Liver (tissue), 10 donors: ENCODE measurements at places on chromosomes 4 and X.

DNA sequence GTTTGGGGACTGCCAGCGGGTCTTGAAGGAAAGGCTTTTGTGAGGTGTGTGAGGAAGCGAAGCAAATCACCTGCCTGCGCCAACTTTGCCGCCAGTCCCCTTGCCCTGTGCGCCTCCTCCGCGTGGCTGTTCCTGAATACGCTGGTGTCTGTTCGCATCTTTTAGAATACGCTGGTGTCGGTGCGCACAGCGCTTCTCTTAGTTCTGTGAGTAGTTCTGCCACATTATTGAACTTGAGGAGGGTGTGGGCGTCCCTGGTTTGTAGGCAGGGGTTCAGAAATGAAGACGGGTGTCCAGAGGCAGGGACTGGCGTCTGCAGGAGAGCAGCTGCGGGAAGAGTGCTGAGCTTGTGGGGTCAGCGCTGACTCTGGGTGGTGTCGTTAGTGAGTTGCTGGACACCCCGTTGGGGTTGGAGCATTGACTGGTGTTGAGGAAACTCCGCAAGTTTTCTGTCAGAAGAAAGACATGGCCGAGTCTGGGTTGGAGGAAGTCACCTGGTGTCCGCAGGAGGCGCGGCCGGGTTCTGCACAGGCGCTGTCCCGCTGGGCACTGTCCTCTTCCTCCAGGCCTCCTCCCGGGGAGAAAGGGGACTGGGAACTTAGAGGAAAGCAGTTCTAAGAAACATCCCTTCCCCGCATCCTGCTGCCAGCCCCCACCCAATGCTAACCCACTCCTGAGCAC lies 930 bp downstream of the ZNF718 start:
- H3K27ac ChIP-seq, result peak overlapping the region; percentile 85
- DNase-seq, result peak; percentile 47
- H3K4me3 ChIP-seq, result peak overlapping the region; percentile 73
- H3K36me3 ChIP-seq, result peaks cover 2% of the 10 kb centered on the region

DNA sequence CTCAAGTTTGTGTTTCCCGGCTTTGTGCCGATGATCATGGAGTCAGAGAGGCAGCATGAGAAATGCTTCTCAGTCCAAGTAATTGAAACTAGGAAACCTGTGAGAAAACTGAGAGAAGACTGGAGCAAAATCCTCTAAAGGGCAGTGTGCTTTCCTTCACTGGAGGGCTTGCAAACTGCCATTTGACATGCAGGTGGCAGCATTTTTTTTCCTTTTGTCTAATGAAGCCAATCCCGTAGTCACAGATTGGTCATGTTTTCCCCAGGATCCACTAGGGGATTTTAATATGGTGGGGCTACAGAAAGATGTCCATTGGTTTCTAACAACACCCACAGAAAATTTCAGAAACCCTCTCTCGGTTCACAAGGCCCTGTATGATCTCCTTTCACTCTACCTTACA lies 117.4 kb upstream of the NUDT10 start:
- no peaks in the 10 kb centered on the region for H3K36me3 ChIP-seq
- no peaks in the 10 kb centered on the region for H3K4me1 ChIP-seq
- no peak for DNase-seq
- no peaks in the 10 kb centered on the region for H3K27me3 ChIP-seq
- H3K4me3 ChIP-seq, result no peak overlapping the region
- no peak overlapping the region for H3K27ac ChIP-seq

DNA sequence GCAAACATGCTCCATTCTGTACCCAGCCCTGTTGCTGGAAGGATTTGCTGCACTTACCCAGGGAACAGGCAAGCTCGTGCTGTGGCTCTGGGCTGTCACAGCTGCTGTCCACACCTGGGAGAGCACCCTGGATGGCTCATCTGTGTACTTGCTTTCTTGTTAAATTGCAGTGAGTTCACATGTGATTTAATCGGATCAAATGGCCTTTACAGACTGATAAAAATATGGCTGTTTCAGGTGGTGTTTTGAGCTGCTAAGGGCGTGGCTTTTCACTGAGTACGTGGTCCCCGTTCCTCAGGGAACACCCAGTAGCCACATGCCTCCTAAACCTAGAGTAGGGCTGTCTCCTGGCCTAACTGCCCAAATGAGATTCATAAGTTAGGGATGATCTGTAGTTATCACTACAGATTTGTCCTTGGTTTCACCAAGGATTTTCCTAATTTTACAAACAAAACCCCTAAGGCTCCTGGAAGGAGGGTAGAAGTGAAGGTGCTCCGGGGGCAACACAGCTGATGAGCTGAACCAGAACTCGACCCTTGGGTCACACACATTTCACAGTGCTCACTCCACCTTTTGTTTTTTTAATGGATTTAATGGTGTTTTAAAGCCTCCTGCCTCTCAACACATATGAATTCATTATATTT lies 13.7 kb downstream of the KLKB1 start:
- no peak for DNase-seq
- H3K4me3 ChIP-seq, result no peak overlapping the region
- no peak overlapping the region for H3K27ac ChIP-seq

DNA sequence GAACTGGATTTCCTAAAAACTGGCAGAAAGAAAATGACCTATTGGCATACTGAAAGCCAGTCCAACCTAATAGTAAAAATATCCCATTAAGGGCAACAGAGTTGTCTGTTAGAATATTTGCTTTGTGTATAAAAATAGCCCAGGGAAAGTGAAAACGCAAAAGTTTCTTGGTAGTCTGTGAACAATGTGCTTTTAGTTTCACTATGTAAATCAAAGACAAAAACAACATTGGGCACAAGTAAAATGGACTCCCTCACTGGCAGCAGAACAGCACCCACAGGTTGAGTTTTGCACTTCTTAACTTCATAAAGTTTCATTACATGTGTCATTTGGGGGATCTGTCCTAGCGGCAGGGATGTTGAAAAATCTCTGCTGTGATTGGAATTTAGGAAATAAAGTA lies 4.3 kb upstream of the FGG start:
- peaks cover 49% of the 10 kb centered on the region for H3K4me1 ChIP-seq
- no peak for DNase-seq
- H3K27me3 ChIP-seq, result no peaks in the 10 kb centered on the region
- peak overlapping the region; percentile 44 for H3K4me3 ChIP-seq
- no peaks in the 10 kb centered on the region for H3K36me3 ChIP-seq

GRCh38 chr4:6944301-6945051 lies 34.9 kb downstream of the TBC1D14 start:
- H3K27ac ChIP-seq, result peak overlapping the region; percentile 11
- no peaks in the 10 kb centered on the region for H3K36me3 ChIP-seq
- no peak for DNase-seq

GRCh38 chrX:72340626-72341025 lies 34.9 kb upstream of the CITED1 start:
- no peaks in the 10 kb centered on the region for H3K4me1 ChIP-seq
- no peak overlapping the region for H3K4me3 ChIP-seq
- no peak overlapping the region for H3K27ac ChIP-seq
- peaks cover 4% of the 10 kb centered on the region for H3K36me3 ChIP-seq
- no peaks in the 10 kb centered on the region for H3K27me3 ChIP-seq
- DNase-seq, result no peak

- H3K27ac ChIP-seq, result peak within 1 kb of the TSS; percentile 83
- no peaks in the 10 kb centered on the region for H3K36me3 ChIP-seq
- H3K4me1 ChIP-seq, result peaks cover 19% of the 10 kb centered on the region
- H3K27me3 ChIP-seq, result no peaks in the 10 kb centered on the region
- peak; percentile 71 for DNase-seq
- H3K4me3 ChIP-seq, result peak within 1 kb of the TSS; percentile 83
Observed at GRCh38 chr4:22515888-22516541, at the start of gene ADGRA3. ADGRA3 (minus strand) TSS chr4:22516066; CDS start chr4:22515784, 282 bp downstream.

GRCh38 chr4:156085100-156085499 lies 131.4 kb upstream of the CTSO start:
- no peaks in the 10 kb centered on the region for H3K4me1 ChIP-seq
- DNase-seq, result no peak
- no peaks in the 10 kb centered on the region for H3K36me3 ChIP-seq
- H3K4me3 ChIP-seq, result no peak overlapping the region
- H3K27ac ChIP-seq, result no peak overlapping the region

- H3K4me3 ChIP-seq, result no peak overlapping the region
- no peak for DNase-seq
- H3K27ac ChIP-seq, result no peak overlapping the region
- H3K36me3 ChIP-seq, result no peaks in the 10 kb centered on the region
- H3K27me3 ChIP-seq, result no peaks in the 10 kb centered on the region
Observed at GRCh38 chr4:99749445-99750391, 66.9 kb upstream of the DAPP1 start.

- no peak for DNase-seq
- H3K27me3 ChIP-seq, result no peaks in the 10 kb centered on the region
- no peak overlapping the region for H3K27ac ChIP-seq
- no peaks in the 10 kb centered on the region for H3K36me3 ChIP-seq
Observed at GRCh38 chr4:124025000-124025399, 628.4 kb downstream of the SPRY1 start.

- no peak for DNase-seq
- H3K4me3 ChIP-seq, result no peak overlapping the region
- H3K4me1 ChIP-seq, result no peaks in the 10 kb centered on the region
Observed at GRCh38 chr4:177640864-177641263, 198.6 kb upstream of the AGA start.

- H3K27ac ChIP-seq, result no peak overlapping the region
- H3K27me3 ChIP-seq, result no peaks in the 10 kb centered on the region
- peaks cover 2% of the 10 kb centered on the region for H3K4me1 ChIP-seq
- H3K36me3 ChIP-seq, result no peaks in the 10 kb centered on the region
Observed at GRCh38 chr4:39942507-39942906, 35.2 kb downstream of the PDS5A start.

DNA sequence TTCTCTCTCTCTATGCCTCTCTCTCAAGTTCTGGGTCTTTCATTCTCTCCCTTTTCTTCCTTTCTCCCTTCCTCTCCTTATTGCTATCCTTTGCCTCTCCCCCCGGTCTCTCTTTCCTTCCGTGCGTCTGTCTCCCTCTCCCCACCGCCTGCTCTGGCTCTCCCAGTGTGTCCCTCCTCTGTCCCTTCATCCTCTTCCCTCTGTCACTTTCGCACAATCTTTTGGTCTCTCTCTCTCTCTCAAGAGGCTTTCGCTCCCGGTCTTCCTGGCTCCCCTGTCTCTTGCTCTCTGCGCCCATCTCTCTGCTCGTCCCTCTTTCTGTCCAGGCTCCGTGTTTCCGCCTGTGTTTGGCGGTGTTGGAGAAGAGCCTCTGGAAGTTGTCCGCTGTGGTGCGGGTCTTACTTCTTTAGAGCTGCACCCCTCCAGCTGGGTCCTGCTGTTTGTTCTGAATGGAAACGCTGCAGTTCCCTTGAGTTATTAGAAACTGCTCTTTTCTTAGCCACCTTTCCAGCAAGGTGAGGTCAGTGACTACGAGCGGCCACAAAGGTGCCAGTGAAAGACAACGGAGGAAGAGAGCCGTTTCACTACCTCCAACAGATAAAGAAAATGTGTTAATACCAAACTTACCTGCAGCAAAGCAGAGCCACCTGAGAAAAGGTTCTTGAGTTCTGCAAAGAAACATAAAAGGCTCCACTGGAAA lies 1.1 kb downstream of the BMPR1B start:
- peaks cover 15% of the 10 kb centered on the region for H3K4me1 ChIP-seq
- H3K4me3 ChIP-seq, result peak overlapping the region; percentile 83
- no peak overlapping the region for H3K27ac ChIP-seq
- no peaks in the 10 kb centered on the region for H3K36me3 ChIP-seq

DNA sequence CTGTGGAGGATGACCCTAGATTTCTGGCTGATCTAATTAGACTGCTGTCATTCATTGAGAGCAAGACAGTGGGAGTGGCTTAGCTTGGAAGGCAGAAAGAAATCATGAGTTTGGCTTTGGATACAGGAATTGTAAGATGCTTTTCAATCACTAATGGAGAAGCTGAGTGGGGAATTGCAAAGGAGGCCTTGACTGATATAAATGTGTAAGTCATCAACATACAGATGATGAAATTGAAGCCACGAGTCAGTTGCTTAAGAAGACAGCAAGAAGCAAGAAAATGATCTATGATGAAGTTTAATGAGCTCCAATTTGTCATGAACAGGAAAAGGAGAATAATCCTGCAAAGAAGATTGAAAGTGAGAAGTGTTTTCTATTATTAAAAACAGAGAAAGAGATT lies 136.7 kb upstream of the C1QTNF7 start:
- no peak overlapping the region for H3K4me3 ChIP-seq
- no peaks in the 10 kb centered on the region for H3K27me3 ChIP-seq
- no peak for DNase-seq
- no peaks in the 10 kb centered on the region for H3K36me3 ChIP-seq
- no peak overlapping the region for H3K27ac ChIP-seq

- H3K4me1 ChIP-seq, result no peaks in the 10 kb centered on the region
- no peaks in the 10 kb centered on the region for H3K36me3 ChIP-seq
- no peak overlapping the region for H3K4me3 ChIP-seq
- no peaks in the 10 kb centered on the region for H3K27me3 ChIP-seq
- peak; percentile 61 for DNase-seq
- H3K27ac ChIP-seq, result no peak overlapping the region
Observed at GRCh38 chr4:83252782-83253405, 31.7 kb downstream of the COQ2 start.

DNA sequence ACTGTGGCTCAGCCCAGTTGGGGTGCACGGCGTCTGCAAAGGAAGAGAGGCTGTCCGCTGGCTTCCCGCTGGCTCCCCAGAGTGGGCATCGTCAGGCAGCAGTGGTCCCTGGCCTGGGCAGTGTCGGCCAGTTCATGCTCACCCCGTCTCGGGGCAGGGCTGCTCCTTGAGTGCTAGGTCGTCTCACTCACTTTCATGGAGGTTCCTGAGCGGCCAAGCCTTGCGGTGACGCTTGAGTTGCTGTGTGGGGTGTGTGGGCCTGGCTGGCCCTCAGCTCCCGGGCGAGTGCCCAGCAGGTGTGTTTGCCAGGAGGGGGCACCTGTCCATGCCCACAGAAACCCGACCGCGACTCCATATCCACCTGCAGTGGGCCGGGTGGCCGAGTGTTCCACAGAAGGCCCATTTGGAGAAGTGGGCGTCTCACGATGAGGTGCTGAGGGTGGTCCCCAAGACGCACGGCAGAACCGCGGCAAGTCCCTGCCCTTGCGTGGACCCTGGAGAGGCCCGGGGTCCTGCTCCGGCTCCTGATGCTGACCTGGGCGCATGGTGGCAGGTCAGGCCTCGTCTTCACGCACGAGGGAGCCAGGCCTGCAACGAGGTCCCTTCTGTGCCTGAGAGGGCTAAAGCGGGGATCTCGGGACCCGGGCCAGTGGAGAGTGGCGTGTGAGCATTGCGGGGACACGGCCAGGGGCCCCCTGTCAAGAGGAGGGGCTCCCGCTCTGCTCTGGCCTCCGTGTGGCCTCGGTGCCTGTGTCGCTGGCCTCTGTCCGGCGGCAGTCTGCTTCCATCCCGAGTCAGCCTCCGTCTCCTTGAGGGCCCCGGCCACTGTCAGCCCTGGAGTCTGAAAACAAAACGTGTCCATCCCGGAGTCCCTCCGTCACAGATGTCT lies 18.5 kb upstream of the UVSSA start:
- H3K36me3 ChIP-seq, result peaks cover 16% of the 10 kb centered on the region
- H3K27ac ChIP-seq, result no peak overlapping the region
- no peak for DNase-seq
- H3K27me3 ChIP-seq, result no peaks in the 10 kb centered on the region
- no peaks in the 10 kb centered on the region for H3K4me1 ChIP-seq
